ENCODE measurements at places on chromosomes 7 and 10.

DNA sequence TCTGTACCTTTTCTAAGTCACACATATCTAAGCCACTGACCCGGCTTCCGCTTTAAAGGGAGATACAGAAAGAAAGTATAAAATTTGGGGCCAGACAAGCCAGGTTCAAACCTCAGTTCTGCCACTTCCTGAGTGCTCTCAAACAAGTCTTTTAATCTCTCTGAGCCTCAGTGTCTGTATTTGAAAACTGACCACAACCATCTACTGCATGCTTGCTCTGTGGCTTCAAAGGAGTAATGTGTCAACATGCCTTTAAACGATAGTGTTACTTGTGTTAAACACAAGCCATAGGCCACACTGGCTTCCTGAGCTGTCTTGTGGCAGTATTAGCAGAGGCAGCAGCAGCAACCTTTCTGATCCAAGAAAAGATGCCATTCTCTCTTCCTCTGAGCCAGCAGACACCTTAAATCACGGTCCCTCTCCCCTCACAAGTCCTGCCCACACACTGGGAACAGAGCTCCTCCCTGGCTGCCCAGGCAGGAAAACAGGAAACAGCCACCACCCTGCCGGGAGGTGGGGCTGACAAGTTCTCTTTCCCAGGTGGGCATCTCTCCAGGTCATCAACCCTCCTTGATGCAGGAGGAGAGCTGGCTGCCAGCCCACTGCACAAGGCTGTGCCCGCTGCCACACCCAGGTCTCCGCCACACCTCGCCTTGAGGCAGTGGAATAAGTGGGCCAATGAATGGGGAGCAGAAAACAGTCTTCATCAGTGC lies 10.7 kb downstream of the HIP1 start:
- peak overlapping the region; percentile 5 for H3K27ac ChIP-seq
- H3K36me3 ChIP-seq: no peaks in the 10 kb centered on the region
- H3K4me3 ChIP-seq: no peak overlapping the region
- H3K4me1 ChIP-seq: no peaks in the 10 kb centered on the region
- no peaks in the 10 kb centered on the region for H3K27me3 ChIP-seq
- DNase-seq: peak; percentile 46

GRCh38 chr7:116543664-116544063 lies 18.8 kb downstream of the CAV1 start:
- peak overlapping the region; percentile 28 for H3K27ac ChIP-seq
- no peaks in the 10 kb centered on the region for H3K27me3 ChIP-seq
- H3K4me3 ChIP-seq: no peak overlapping the region
- H3K36me3 ChIP-seq: no peaks in the 10 kb centered on the region
- DNase-seq: no peak

GRCh38 chr10:100364735-100365391 lies 17.8 kb downstream of the SCD start:
- H3K27ac ChIP-seq: peak overlapping the region; percentile 45
- no peaks in the 10 kb centered on the region for H3K4me1 ChIP-seq
- DNase-seq: peak; percentile 79
- H3K27me3 ChIP-seq: no peaks in the 10 kb centered on the region
- H3K36me3 ChIP-seq: no peaks in the 10 kb centered on the region

GRCh38 chr10:70437721-70438120 lies 3.8 kb downstream of the NODAL start:
- no peaks in the 10 kb centered on the region for H3K36me3 ChIP-seq
- DNase-seq: no peak
- H3K27ac ChIP-seq: no peak overlapping the region
- H3K4me1 ChIP-seq: no peaks in the 10 kb centered on the region
- H3K27me3 ChIP-seq: peaks cover 8% of the 10 kb centered on the region

DNA sequence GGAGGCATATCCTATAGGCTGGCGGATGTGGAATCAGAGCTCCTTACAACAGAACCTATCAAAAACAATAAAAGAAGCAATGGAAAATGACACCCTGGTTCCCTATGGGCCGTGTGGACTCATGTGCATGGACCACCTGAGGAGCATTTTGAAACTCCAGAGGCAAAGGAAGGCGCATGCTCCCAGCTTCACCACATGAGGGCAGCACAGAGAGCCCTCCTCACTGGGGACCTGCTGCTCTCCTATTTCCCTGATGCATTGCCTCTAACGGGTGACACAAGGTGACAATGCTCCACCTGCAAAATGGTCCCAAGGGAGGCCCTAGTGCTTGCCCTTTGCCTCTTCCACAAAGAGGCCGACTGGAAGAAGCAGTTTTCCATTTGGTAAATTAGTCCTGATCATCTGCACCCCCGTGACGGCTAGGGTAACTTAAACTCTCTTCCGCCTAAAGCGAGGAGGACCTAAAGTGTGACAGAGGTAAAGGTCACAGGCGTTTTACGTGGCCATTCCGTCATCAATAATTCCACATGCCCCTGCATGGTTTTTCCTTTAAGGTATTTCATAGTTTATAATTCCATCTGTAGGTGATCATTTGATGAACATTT lies 67.7 kb downstream of the GPAM start:
- no peak overlapping the region for H3K4me3 ChIP-seq
- H3K4me1 ChIP-seq: no peaks in the 10 kb centered on the region
- DNase-seq: no peak
- H3K27me3 ChIP-seq: no peaks in the 10 kb centered on the region
